ENCODE measurements at places on chromosomes 12 and 14.

GRCh38 chr14:99862136-99862535, 68.9 kb downstream of the EML1 start:
- no peak for DNase-seq

DNA sequence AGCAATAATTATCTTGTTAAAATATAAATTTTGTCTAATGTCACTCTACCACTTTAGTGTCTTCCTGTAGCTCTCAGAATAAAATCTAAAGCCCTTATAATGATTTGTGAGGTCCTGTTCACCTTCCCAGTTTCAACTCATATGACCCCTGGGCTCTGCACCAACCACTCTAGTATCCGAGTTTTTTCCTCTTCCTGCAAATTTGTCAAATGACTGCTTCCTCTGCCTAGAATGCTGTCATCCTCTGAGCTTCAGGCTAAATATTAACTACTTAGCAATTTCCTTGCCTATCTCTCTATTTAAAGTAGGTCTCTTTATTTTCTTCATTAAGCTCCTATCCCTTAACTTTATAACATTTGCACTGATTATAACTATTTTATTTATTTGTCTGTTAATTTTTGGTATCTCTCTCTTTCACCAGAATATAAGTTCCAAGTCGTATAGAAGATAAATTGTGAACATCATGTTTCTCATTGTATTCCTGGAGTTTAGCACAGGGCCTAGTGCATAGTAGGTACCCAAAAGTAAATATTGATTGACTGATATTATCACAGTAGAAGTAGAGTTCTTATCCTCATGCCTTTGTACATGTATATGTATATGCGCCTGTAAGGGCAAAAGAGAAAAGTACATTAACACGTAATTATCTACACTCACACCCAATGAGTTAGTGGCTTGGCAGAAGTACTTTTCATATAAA, 196.0 kb downstream of the BCAT1 start:
- no peak for DNase-seq

GRCh38 chr12:117352206-117352605, 9.2 kb downstream of the NOS1 start:
- DNase-seq: no peak

DNA sequence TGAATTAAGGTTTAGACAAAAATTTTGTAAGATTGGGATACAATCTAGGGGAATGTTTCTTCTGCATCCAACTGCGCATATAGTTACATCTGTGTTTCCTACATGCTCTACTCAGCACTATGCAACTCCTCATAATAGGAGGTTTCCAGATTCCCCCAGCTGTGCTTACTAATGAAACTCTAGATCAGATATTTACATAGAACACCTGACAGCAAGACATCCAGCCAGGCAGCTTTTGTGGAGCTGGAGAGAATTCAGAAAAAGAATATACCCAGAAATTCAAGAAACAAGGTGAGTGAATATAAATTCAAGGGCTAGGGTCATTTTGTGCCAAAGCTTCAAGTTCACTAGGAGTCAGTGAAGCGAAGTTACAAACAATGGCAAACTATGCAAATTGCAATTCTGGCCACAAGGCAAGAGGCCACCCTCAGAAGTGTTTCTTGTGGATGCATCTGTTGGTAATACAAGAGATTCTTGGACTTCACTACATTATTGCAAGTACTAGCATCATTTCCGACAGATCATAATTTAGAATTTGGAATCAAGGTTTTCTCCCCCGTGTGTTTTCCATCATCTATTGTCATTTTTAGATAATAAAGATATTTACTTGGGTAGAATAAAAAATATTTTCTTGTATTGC, 341.2 kb upstream of the NAV3 start:
- DNase-seq: no peak
